Dermis microvascular lymphatic vessel endothelial cell (primary cell): ENCODE measurements at places on chromosomes 7 and 10.
A peak's percentile ranks its signal among the peaks of the same experiment; 100 is the strongest.

GRCh38 chr10:33335801-33336581 lies 1.5 kb upstream of the NRP1 start:
- DNase-seq = no peak

- DNase-seq = no peak
Observed at GRCh38 chr7:129421717-129422250, 12.4 kb upstream of the STRIP2 start.

DNA sequence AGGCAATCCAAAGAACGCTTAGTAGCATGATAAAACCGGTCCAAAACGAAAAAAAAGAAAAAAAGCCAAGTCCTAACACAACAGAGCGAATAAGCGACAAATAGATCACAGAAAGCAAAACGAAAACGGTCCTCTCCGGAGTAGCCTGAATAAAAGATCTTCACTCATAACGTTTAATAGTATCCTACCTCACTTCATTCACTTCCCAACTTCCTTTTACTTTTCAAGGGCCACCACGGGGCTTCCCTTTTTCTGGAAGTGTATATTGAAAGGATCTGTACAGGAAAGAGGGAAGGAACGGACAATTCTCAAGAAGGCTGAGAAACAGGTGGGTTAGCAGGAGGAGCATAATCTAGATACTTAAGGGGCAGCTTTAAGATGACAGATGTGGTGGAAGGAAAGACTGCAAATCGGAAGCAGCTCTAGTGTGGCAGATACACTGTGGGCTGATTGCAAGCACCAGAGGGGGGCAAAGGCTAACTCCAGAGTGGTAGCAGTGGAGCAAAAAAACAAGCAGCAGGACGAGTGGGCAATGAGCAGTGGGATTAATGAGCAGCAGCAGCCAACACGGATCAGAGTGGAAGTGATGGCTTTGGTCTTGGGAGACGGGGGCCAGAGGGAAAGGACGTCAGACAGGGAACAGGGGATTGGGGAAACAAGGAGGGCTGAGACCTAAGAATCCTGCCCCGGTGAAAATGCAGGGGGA lies 866 bp downstream of the CNOT4 start:
- DNase-seq = peak; percentile 47

DNA sequence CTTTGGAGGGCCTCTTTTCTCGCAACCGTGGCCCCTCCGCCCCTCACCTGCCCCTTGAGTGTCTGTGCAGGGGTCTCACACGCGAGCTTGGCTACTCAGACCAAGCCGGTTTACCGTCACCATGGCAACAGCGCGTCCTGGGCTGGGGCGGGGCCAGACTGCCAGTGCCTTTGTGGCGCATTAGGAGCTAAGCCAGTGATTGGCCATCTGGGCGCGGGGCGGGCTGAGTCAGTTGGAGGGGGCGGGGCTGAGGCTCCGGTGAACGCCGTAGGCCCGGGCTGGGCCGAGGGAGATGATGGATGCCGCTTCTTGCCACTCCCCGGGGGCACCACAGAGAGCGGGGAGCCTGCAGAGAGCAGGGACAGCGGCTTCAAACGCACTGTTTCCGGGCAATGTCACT lies 48.7 kb upstream of the FXYD4 start:
- peak; percentile 71 for DNase-seq

DNA sequence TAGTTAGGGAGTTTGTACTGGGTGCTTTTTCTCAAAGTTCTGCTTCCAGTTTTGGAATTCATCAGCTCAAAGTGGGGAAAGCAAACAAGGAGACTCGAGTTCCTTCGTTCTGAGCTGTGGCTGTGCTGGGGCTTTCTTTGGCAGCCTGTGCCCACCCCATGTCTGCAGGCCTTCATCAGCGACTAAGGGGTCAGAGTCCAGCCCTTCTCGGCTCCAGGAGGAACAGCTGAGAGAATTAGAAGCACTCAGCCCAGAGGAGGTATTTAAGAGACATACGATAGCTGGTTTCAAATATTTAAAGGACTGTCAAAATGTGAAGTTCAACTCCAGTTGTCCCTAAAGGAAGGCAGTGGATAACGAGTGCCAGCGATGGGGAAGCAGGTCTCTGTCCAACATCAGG lies 41.3 kb downstream of the SH3PXD2A start:
- DNase-seq = no peak

DNA sequence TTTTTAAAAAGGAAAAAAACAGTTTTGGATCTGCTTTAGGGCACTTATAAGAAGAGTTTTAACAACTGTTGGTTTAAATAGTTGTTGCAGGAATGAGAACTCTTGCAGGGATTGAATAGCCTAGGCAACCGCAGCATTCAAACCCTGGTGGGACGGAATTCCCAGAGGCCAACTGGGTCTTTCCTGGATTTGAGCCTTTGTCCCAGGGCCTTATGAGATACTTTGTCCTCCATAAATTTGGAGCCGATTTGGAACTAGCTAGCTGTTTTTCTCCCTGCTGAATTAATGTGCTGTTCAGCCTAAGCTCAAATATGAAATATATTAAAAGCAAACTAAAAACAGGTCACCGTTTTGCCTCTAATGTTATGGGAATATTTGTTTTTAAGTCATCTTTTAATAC lies 109.6 kb downstream of the LRMDA start:
- DNase-seq = no peak

DNA sequence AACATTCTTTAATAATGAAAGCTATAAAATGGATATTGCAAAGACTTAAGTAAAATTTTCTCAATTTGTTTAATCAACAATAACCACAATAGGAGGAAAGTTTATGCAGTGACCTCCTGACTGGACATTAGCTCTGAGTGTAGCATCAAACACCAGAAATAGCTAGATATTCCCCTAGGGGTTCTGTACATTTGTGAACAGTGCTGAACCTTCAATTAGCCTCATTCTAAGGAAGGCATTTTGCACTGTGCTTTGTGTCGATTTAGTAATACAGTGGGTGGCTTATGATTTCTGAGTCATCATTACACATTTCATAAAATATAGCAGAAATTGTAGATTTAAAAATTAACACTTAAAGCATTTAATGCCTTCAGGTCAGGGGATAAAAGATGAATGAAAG lies 367.3 kb upstream of the PCDH15 start:
- no peak for DNase-seq

DNA sequence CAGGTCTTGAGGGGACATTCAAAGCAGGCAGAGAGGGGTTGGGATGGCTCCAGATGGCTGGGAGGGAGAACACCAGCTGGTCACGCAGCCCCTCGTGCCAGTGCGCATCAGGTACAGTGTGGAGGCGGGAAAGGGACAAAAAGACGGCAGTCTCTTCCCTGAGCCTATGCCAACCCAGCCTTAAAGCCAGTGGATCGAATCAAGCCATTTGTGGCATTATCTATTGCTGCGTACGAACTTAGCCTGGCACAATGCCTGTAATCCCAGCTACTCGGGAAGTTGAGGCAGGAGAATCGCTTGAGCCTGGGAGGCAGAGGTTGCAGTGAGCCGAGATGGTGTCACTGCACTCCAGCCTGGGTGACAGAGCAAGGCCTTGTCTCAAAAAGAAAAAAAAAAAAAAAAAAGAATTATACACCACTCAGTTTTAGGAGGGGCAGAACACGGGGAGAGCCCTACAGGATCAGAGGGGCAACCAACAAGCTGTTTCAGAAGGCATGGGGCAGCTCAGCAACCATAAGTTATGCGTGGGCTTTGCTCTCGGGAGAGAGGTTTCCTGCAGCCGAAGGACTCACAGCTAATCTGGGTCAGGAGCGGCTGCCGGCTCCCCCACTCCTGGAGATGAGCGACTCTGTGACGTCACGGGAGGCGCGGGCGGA lies 356 bp upstream of the NDUFB2 start:
- peak; percentile 59 for DNase-seq
